Kidney glomerular epithelial cell (primary cell): ENCODE measurements at places on chromosomes 1 and 21.
A peak's percentile ranks its signal among the peaks of the same experiment; 100 is the strongest.

GRCh38 chr1:58005212-58005611, 541.3 kb downstream of the OMA1 start:
- DNase-seq: no peak

DNA sequence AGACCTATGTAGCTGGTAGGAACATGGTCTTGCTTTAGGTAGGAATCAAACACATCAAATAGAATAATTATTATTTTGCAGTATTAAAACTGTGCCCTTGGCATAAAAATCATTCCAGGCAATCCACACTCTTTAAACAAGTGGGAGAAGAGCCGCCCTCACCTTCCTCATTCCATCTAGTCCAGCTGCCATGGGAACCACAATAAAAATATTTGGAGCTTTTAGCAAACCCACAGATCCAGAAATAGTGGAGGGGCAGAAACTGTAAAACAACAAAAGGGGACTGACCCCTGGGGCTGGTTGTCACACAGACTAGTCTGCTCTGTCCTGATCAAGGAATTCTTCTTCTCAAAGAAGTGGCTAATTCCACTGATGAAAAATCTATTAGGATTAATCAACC, 61.6 kb downstream of the PTPRC start:
- DNase-seq: no peak

- no peak for DNase-seq
These were observed 9.2 kb upstream of the RXRG start for GRCh38 chr1:165454091-165454610.

GRCh38 chr1:237875291-237875690, 15.4 kb downstream of the ZP4 start:
- DNase-seq: no peak

DNA sequence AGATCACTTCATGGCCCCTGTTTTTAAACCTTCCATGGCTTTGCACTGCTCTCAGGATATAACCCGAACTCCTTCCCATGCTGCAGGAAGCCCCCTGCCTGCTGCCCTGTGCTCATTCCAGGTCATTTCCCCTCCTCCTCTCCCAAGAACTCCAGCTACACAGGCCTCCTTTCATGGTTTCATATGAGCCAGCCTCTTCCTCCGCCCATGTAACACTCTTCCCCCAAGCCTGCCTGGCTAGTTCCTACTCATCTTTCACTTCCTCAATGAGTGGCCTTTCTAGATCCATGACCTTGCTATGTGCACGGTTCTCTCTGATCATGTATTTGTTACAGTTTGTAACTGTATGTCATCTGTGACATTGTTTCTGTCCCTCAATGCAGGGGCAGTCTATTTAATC, 3.1 kb upstream of the NCF2 start:
- DNase-seq: no peak

GRCh38 chr1:67838180-67838910, 5.1 kb upstream of the GNG12 start:
- no peak for DNase-seq

- DNase-seq: no peak
These were observed 5.3 kb upstream of the LCE3D start for GRCh38 chr1:152585586-152585985.

DNA sequence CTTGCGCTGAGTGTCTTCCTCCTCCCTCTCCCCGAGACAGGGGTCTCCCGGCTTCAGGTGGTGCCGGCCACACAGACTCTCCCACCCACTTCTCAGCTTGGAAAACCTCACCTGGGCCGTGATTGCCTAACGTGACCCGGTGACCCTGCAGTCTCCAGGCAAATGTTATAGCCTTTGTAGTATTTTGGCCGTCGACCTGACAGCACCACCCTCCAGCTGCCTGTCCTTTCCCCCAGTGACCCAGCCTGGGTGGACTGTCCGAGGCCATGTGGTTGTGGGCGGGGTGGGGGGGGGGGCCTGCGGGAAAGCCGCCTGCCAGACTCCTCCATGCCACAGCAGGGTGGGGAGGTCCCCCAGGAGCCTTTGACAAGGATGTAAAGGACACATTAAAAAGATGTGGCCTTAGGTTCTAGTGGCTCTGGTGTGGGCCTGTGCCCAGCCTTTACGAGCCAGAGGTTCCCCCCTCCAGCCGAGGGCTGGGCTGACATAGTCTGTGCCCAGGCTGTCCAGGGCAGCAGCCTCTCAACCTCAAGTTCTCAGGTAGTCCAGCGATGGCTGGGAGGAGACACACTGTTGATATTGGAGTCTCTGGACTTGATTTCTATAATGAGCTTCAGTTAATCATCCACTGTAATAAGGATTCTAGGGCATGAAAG, 8.1 kb downstream of the TOR3A start:
- no peak for DNase-seq

- peak; percentile 49 for DNase-seq
These were observed 822 bp upstream of the ELOVL1 start for GRCh38 chr1:43368646-43369020.

DNA sequence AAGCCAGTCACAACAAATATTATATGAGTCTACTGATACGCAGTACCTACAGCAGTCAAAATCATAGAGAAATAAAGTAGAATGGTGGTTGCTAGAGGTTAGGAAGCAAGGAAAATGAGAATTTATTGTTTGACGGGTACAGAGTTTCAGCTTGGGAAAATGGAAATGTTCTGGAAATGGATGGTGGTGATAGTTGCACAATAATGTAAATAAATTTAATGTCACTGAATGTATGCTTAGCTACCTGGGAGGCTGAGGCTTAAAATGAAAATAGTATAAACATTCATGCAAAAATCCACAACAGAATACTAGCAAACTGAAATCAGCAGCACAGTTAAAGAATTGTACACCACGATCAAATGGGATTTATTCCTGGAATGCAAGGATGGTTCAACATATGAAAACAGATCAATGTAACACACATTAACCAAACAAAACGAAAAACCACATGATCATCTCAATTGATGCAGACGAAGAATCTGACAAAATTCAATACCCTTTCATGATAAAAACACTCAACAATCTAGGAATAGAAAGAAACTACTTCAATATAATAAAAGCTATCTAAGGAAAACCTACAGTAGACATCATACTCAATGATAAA, 10.7 kb downstream of the TUT4 start:
- no peak for DNase-seq

DNA sequence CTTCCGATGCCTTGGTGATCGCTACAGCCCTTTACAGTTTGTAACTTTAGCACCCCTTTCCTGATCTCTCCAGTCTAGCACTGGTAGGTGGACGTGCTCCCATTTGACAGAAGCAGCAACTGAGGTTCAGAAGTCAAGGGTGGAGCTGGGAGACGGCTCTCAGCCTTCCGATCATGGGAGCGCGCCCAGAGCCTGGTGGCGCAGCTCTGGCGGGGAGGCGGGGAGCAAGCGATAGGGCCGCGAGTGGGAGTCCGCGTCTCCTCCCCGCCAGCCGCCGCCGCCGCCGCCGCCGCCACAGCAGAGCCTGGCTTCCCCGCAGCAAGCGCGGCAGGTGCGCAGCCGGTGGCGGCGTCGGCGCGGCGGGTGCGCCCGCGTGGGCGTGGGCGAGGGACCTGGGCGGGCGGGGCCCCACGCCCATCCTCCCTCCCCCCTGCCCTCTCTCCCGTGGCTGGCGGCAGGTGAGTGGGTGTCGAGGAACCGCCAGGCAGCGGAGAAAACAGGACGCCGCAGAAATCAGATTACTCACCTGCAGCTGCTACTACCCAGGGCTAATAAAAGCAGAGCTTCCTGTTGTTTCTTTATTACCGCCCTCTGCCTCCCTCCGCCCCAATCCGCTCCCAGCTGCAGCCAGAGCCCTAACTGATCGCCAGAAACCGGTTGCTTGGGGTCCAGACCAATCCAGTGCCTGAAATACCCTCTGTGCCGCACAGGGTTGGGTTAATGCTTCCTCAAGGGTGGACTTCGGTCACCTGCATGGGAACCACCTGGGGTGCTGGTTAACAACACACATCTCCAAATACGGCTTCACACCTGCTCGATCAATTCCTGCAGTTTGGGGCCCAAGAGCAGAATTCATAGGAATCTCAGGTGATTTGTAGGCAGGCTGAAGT, 60.2 kb upstream of the ID3 start:
- DNase-seq: peak; percentile 8

DNA sequence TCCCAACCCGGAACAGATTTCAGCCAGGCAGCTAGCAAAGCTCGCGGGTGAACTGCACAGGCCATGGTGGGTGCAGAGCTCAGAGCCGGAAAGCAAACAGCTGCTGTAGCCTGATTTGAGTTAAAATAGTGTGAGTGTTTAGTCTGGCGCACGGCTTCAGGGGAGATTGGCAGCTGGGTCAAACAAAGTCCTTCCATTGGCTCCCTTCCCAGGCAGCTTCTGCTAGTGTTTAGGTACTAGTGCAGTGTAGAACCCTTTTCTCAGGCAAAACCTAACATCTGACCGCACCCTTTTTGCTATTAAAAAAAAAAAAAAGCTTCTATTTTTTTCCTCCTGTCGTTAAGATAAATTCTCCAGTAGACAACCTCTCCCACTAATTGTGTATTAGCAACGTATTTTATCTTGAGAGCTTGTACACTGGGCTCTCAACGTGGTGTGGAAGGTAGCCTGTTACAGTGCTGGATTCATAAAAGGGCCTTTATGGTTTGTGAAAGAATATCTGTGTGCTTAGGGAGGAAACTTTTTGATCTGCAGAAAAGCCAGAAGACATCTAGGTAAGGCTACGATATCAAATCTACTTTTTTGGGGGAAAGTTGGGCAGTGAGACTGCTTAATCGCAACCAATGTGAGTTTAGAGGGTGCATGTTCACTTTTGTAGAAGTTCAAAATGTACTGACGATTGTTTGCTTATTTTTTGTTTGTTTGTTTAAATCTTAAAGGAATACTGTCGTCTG, 689.6 kb downstream of the USP25 start:
- DNase-seq: no peak

DNA sequence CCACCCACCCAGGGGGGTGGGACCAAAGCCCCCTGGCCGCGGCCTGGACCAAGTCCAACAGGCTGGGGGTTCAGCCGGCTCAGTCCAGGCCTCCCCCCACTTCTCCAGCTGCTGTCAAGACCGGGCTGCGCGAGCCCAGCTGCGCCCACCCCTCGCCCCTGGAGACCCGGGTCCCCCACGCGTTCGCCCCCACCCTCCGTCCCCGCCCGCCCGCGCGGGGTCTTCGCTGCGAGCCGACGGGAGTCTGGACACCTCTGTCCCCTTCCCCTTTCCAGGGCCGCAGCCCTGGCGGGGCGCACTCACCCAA, 253 bp downstream of the RAP1GAP start:
- DNase-seq: no peak

GRCh38 chr1:23210351-23210785, 6.9 kb downstream of the HTR1D start:
- DNase-seq: peak; percentile 65
